ENCODE measurements at places on chromosomes 2 and 18.
A peak's percentile ranks its signal among the peaks of the same experiment; 100 is the strongest.

DNA sequence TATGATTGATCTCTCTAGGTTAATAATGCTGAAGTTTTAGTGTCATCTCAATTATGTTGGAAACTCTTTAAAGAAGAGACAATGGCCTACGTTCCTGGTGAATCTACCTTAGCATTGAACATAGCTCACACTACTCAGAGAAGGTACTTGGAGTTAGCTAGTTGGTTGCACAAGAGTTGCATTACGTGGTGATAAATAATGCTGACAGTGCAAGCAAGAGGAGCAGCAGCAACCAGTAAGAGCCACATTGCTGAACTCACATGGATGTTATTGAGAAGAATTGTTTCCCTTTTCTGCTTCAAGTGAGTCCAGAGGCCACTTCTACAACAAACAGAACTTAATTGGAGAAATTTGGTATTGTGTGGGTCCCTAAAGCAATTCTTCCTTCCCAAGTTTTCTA lies 737.1 kb downstream of the TDRD15 start:
- DNase-seq, result peak; percentile 34

DNA sequence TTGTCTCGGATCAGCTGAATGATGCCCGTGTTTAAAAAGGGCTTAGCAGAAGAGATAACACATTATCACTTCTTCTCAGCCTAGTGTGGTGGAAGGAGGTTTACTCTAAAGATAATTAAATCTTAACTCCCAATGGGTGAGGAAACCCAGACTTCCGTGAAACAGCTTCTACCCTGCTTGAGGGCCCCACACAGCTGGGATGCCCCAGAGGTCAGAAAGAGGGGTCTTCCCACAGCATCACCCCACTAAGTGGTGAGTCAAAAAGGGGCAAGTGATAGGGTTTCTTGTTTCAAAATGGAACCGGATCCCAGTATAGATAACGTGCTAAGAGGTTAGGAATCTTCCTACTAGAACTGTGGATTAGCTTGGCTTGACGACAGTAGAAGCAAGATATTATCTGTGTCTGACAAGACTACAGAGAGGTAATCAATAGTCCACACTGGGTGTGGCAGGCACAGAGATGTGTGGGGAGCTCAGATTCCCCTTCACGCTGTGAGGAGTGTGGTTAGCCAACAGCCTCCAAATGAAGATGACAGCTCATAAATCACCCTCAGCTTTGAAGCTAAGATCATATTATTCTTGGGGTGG lies 129.6 kb upstream of the COPS8 start:
- no peak for DNase-seq

GRCh38 chr2:113192459-113193100 lies 18.8 kb downstream of the PSD4 start:
- no peak for DNase-seq

DNA sequence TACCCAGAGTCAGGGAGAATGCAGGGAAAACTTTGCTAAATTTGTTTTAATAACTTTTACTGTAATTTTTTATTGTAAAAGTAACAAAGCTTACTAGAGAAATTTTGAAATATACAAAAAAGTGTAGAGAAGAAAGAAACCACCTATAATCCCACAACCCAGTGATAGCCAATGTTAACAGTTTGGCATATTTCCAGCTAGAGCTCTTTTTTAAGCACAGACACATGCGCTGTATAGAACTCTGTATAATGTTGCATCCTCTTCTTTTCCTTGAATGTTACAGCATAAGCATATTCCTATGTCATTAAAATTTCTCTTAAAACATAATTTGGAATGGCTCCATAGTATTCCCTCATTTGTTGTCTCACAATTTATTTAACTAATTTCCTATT lies 37.4 kb upstream of the EPAS1 start:
- DNase-seq, result no peak

GRCh38 chr2:120867290-120868241 lies 131.9 kb downstream of the GLI2 start:
- DNase-seq, result peak; percentile 78

DNA sequence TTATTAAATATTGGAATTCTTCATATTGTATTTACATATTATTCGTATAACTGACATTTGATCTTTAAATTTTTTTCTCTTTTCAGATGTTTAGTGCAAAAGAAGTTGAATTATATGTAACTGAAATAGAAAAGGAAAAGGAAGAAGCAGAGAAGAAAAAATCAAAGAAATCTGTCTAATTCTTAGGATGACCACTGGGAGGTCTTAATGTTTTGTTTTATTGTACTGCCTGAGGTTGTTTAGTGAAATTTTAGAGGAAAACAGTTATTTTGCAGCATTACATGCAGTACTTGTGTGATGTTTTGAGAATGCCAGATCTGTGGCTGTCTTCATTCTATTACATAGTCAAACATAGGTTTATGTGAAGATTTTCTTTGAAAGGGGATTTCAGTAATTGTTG lies 34.0 kb upstream of the TAF4B start:
- no peak for DNase-seq

DNA sequence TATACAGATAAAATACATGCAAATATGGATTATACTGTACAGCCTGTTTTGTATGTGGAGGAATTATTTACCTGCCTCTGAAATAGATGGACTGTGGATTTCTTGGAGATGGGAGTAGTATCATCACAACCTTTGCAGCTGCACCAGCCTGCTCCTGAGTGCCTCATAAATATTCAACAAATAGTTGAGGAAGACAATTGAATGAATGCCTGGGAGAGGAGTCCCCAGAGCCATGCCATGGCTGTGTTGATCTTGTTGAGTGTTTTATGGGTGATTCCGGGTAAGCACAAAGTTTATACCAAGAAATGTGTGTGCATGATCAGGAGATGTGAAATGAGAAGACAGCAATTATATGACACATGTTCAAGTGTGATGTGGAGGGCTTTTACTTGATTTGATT lies 225.0 kb downstream of the FHOD3 start:
- DNase-seq, result no peak

GRCh38 chr18:4333043-4333442 lies 122.1 kb downstream of the DLGAP1 start:
- no peak for DNase-seq

GRCh38 chr2:57698935-57699449 lies 347.6 kb upstream of the VRK2 start:
- DNase-seq, result no peak

GRCh38 chr18:78860117-78860516 lies 119.5 kb upstream of the SALL3 start:
- DNase-seq, result no peak

- DNase-seq, result no peak
These were observed 162.1 kb upstream of the UNC80 start for GRCh38 chr2:209609531-209609930.

GRCh38 chr2:143158551-143159485 lies 29.6 kb downstream of the ARHGAP15 start:
- DNase-seq, result no peak

DNA sequence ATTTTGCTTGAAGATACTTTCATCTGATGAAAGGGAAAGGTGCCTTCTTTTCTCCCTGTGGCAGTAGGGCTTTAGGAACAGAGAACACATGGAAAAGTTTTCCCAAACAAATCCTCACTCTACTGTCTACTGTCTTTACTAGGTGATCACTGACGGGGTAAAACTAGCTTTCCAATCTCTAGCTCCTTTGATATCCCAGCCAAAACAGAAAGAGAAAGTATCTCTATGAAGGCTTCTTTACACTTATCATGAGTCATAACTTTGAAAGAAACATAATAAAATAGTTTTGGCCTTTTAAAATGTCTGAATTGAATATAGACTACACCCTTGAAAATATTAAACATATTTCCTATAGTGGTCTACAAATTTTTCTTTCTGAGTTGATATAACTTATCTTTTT lies 214.5 kb downstream of the DSEL start:
- DNase-seq, result peak; percentile 62

- no peak for DNase-seq
These were observed 446.4 kb upstream of the ID2 start for GRCh38 chr2:8235419-8235818.

DNA sequence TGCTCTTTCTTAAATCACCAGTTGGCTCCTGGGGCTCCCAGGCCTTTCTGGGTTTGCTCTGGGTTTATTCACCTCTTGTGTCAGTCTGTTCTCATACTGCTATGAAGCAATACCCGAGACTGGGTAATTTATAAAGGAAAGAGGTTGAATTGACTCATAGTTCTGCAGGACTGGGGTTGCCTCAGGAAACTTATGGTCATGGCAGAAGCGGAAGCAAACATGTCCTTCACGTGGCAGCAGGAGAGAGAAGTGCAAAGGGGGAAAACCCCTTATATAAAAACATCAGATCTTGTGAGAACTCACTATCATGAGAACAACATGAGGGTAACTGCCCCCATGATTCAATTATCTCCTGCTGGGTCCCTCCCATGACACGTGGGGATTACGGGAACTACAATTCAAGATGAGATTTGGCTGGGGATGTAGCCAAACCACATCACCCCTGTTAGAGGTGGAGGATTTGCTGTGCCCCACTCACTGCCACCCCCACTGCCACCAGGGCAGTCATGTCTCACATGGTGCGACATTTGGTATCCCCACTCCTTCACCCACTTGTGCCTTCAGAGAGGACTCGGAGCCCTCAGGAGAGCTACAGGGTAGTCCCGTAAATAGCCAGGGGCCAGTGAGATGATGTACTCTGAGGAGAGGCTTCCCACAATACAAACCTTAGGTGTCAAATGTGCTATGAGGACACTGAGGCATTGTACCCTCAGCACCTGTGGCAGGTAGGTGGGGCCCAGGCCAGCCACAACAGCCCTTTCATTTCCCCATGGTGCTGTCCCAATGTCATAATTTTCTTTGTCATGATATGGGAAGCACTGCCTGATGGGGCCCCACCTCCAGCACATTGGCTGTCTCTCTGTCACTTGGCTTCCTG lies 35.7 kb downstream of the CDC42EP3 start:
- peak; percentile 95 for DNase-seq

GRCh38 chr2:42796427-42797248 lies 4.3 kb upstream of the HAAO start:
- no peak for DNase-seq

DNA sequence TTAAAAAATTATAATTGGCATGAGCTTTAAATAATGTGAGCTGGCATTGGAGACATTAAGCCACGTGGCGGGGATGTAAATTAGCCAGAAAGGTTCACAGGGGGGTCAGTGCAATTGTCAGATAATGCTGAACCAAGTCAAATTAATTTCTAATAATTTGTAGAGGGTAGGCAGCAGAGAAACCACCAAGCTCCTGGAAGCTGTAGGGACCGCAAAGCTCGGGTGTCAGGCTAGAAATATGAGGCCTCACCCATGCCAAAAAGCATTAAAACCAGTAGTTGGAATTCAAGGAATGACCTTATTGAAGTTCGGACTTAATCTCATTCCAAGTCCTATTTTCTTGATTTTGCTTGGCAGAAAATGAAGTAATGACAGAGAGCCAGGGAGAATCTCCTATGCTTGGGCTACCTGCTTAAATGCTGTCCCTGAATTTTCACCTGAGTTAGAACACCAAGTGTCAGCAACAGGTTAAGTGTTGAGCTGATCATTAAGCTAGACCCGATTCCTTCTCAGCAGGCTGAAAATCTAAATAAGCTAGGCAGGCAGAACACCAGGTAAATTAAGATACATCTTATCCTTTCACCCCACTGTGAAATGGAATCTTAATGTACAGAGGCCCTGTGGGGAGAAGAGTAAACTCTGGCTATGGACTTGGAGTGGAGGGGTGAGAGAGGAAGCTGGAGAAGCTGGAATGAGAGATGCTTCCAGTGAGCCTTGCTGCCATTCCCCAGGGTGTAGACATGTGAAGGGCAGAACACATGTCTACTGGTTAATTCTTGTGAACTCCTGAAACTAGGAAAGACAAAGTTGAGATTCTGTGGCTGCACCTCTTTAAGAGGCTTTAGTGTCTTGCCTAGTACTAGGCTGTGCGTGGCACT lies 520.0 kb downstream of the SLC4A3 start:
- peak; percentile 31 for DNase-seq

GRCh38 chr2:9282128-9283112 lies 75.8 kb downstream of the ASAP2 start:
- DNase-seq, result no peak

DNA sequence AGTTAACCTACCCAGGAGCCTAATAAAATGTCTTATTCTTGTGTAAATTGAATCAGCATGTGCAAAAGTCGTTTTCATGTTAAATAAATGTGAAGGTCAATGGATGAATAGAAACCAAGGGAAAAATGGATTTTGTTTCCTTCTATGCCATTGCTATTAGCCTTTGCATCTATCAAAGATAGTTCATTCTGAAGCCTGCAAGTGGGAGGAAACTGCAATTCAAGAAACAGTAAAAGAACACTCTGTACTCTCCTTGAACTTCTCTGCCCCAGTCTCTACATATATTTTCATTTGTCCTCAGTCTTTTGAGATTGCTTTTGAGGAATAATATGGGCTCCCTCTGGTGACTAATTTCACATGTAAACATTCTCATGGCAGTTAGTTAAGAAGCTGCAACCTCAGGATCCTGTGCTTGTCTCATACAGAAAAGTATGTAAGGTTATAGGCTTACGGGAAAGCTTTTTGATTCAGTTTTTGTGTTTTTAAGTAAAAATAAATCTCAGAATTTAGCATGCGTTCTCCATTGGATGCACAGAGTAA lies 1590.0 kb upstream of the LRRTM1 start:
- peak; percentile 7 for DNase-seq

DNA sequence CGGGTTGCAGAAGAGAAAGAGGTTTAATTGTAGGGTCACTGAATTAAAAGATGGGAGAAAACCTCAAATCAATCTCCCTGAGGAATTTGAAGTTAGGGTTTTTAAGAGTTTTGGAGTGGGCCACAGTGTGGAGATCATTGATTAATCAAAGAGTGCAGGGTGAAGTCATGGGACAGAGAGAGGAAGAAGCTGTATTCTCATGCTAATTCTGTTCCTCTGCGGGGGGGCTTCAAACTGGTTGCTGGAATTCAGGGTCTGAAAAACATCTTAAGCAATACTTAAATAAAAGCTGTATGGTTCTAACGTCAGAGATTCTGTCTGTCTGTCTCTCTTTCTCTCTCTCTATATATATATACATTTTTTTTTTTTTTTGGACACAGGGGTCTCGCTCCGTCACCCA lies 169.8 kb upstream of the SPATS2L start:
- DNase-seq, result no peak

DNA sequence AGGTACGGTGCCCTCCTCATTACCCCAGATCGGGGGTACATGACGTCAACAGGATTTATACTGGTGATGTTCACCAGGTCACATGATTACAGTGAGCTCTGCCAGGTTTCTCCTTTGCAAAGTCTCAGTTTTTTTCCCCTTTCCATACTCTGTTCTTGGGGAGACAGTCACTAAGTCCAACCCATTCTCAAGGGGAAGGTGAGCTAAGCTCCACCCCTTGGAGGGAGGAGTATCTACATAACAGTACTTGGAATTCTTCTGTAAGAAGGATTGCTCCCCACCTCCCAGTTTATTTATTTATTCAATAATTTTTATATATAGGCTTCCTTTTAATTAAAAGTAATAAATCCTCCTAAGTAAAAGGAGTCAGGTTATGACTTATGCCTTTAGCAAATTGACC lies 34.1 kb upstream of the SOS1 start:
- DNase-seq, result no peak

Data from choroid plexus epithelial cell (primary cell).